ENCODE measurements at places on chromosomes 2 and 18. TPM values are rescaled to one million over a fixed set of nuclear protein-coding genes. Genes with fewer than 3 reads are reported as not detected.

UPP2 gene
- polyA plus RNA-seq, result 0.06 TPM

CNGA3 gene
- not detected for polyA plus RNA-seq

RMND5A gene
- polyA plus RNA-seq, result 19.9 TPM

MYL1 gene
- polyA plus RNA-seq, result not detected

NDUFV2 gene
- polyA plus RNA-seq, result 207 TPM

MYOM1 gene
- polyA plus RNA-seq, result 11.1 TPM

CD8B2 gene
- polyA plus RNA-seq, result under 0.01 TPM

PRSS56 gene
- polyA plus RNA-seq, result not detected

COL4A3 gene
- polyA plus RNA-seq, result 1.0 TPM

DNA sequence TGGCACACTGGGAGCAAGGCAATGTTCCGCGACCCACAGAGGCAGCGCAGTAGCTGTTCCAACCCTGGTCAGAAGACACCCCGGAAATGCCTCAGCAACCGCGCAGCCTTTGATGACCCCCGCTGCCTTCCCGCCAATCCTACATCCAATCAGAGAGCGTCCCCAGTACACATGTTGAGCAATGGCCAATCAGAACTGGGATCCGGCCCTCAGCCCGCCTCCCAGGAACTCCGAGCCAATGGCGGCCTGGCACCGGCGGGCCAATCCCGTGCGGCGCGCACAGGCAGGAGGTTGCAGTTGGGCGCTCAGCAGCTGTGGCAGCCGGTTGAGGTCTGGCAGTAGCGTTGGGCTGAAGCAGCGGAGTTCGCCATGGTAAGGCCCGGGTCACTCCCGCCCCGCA, at the start of gene TUBA3D:
TSS of gene TUBA3D (plus strand) at position 289 of the 400 bp plus-strand sequence. CDS start at position 370, 81 bp downstream.
- no peak for DNase-seq

GRCh38 chr2:38599706-38600105, 3.0 kb downstream of the HNRNPLL start:
- no peak for DNase-seq

DNA sequence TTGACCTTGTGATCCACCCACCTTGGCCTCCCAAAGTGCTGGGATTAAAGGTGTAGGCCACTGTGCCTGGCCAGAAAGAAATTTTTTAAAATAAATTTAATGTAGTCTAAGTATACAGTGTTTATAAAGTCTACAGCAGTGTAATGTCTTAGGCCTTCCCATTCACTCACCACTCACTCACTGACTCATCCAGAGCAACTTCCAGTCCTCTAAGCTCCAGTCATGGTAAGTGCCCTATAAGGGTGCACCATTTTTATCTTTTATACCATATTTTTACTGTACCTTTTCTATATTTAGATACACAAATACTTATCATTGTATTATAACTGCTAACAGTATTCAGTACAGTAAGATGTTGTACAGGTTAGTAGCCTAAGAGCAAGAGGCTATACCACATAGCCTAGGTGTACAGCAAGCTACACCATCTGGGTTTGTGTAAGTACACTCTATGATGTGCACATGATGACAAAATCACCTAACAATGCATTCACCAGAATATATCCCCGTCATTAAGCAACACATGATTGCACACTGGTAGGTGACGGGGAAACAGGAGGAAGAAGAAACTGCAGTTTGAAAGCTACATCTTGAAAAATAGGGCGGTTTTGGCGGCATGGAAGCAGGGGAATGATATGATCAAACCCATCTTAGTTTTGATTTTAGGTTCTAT, 105.1 kb upstream of the ITGB6 start:
- no peak for DNase-seq

GRCh38 chr2:43041661-43042360, 184.6 kb downstream of the ZFP36L2 start:
- DNase-seq, result no peak

GRCh38 chr2:8511868-8512612, 169.8 kb upstream of the ID2 start:
- no peak for DNase-seq

- DNase-seq, result no peak
These were observed 392 bp downstream of the ST8SIA3 start for GRCh38 chr18:57352761-57353136.

DNA sequence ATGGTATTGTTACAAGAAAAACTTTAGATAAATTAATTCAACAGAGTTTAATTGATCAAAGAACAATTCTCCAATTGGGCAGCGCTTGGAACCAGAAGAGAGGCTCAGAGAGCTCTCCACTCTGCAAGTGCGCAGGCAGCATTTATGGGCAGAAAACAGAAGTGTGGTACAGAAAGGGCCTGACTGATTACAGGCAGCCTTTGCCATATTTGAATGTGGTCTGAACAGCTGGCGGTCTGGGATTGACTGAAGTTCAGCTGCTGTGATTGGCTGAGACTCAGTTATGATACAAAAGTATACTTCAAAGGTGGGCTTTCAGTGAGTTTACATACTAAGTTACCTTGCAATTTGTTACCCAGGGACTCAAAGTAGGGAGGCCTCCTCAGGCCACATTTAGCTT, 301.3 kb upstream of the ID2 start:
- DNase-seq, result no peak

GRCh38 chr2:238060542-238061314, at the start of gene SCLY:
Gene SCLY (plus strand): TSS chr2:238061001. CDS start chr2:238061055, 54 bp downstream.
- peak; percentile 99 for DNase-seq
